ENCODE measurements at places on chromosomes 6 and 20.

- no peak for DNase-seq
Observed at GRCh38 chr6:157025437-157025836, 248.3 kb downstream of the ARID1B start.

- no peak for DNase-seq
Observed at GRCh38 chr6:89793586-89793985, 26.0 kb downstream of the MDN1 start.

DNA sequence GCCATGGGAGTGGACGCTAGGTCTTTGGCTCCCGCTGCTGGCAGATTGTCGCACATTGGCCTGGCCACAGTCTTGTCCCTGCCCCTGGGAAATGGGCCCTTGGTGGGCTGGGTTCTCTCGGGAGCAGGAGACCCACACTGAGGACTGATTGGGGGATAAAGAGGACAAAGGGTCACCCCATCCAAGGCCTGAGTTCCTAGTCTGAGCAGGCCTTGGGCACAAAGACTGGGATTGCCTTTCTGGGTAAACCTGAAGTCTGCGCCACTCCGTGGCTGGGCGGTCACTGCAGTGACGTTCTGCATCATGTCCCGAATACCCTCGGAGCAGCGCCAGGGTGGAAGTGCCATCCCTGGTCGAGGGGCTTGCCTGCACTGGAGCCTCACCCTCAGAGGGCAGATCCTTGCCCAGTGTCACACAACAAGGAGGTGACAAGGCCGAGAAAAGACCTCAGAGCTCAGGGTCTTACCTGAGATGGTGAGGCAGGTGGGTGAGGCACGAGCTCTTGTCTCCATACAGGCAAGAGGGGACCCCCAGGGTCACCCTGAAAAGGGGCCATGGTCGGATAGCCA is 36.1 kb upstream of the ZBP1 start:
- no peak for DNase-seq

- DNase-seq, result no peak
Observed at GRCh38 chr6:164838068-164838615, 471.3 kb downstream of the C6orf118 start.

DNA sequence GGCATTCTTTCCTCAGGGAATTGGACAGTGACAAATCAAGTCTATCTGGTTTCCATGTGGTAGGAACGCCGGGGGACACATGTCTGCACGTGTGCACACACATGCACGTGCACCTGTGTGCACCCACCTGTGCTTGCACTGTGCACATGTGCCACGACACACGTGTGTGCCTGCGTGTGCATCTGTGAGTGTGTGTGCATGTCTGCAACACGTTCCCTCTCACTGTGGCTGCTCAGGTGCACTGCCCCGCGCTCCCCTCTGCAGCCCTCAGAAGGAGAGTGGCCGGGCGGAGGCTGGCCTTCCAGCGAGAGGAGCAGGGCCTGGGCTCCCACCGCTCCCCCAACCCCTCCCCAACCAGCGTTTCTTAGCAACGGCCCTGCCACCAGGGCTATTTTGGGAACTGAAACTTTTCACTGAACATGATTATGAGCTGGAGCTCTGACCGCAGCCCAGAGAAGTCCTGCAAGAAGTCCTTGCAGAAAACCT is 147.8 kb downstream of the PHACTR3 start:
- DNase-seq, result no peak

DNA sequence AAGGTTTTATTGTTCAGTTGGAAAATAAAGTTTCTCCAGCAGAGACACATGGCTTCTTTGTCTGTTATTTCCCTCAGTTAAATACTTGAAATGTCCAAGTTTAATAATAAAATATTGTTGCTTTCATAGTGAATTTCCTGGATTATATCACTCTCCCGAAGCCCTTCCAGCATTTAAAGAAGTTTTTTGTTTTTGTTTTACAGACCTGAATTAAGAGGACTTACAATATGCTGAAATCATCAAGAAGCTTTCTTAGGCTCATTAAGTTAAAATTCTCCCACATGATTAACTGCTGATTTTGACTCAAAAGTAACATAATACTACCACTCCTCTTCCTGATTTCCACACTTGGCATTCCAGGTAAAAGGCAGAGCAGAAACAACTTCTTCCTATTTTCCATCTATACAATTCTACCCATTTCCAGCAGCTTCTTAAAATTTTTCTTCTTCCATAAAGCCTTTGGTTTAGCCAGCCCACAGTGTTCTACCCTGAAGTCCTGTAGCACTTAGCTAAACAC is 35.8 kb downstream of the PDSS2 start:
- no peak for DNase-seq
